MG63 (cell line): ENCODE measurements at places on chromosomes 7 and 10.
A peak's percentile ranks its signal among the peaks of the same experiment; 100 is the strongest.

GRCh38 chr7:134451656-134452055, 7.2 kb downstream of the AKR1B1 start:
- DNase-seq: no peak

GRCh38 chr7:176381-176780, 16.0 kb upstream of the FAM20C start:
- DNase-seq: no peak

GRCh38 chr10:105138358-105138757, 497.3 kb downstream of the SORCS3 start:
- no peak for DNase-seq

DNA sequence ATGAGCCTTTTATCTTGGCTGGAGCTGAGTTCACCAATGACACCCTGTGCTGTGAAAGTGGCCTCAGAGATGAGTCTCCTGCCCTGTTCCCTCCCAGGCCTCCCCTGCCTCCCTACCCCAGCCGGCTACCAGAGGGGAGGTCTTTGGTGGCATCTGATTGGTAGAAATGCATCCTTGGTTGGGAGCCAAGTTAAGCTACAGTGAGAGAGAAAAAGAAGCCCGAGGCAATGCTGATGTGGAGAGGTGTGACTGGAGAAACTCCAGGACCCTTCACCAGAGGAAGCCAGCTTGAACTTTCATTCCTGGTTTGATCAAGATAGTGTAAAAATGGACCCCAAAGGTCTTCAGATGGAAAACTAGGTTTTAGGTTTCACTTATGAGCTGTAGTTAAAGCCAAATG, 191.1 kb upstream of the TCF7L2 start:
- no peak for DNase-seq

- DNase-seq: no peak
These were observed 44.7 kb downstream of the PPIF start for GRCh38 chr10:79392020-79392398.

DNA sequence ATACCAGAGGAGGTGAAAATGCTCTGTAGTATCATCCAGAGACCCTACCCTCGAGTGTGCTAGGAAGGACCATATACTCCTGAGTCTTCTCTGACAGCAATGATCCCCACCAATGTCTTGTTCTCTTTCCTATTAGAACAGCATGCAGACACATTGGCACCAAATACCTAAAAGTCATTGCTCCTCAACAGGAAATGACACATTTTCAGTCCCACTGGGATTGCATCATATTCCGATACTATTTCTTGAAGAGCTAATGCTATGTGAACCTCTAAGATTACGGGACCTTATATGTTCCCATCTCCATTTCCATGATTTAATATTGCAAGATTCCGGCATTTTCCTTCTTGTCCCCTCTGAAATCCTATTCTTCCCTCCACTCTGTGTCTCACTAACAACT, 177.4 kb downstream of the NRP1 start:
- no peak for DNase-seq

DNA sequence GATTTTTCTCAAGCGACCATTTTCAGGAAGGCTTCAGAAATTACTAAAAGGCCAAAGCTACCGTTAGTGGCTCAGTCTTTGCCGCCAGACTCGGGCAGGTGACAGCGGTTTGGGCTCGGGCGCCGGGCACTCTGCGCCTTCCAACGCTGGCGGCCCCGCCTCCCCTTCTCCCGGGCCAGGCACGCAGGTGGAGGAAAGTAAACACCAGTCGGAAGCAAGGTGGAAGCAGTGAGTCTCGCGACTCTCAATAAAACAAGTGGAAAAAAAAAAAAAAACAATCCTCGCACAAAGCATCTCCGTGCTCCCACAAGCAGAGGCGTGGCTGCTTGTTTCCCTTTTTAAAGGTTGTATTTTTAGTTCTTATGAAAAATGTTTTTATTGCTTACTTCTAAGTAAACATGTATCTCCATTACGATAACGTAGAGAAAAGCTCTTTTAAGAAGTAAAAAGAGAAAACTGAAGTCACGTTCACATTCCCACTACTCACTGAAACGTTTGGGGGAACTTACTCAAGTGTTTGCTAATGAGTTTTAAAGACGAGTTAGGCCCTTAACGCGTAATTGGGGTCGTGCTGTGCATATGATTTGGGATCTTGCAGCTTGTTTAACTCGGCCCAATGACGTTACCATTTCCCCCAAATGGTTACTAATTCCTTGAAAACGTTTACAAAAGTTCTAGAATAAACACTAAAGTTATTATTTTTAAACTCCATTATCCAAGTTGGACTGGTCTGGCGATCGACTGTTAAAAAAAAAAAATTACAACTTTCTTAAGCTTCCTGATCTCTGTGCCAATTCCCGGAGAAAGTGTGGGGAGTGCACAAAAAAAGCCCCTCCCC, 864 bp downstream of the CDCA7L start:
- peak; percentile 23 for DNase-seq

DNA sequence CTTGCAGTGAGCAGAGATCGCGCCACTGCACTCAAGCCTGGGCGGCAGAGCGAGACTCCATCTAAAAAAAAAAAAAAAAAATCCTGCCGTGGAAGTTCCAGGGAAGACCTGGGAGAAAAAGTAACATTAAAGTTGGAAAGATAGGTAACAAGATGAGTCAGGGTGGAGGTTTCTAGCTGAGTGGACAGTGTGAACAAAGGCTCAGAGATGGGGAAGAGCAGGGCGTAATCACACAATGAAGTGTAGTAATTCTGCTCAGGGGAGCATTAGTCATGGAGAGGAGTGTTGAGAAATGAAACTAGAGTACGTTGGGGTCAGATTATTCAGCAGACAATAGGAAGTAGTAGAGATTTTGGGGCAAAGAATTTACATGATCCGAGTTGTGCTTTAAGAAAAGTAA, 21.6 kb upstream of the WASL start:
- DNase-seq: peak; percentile 6

DNA sequence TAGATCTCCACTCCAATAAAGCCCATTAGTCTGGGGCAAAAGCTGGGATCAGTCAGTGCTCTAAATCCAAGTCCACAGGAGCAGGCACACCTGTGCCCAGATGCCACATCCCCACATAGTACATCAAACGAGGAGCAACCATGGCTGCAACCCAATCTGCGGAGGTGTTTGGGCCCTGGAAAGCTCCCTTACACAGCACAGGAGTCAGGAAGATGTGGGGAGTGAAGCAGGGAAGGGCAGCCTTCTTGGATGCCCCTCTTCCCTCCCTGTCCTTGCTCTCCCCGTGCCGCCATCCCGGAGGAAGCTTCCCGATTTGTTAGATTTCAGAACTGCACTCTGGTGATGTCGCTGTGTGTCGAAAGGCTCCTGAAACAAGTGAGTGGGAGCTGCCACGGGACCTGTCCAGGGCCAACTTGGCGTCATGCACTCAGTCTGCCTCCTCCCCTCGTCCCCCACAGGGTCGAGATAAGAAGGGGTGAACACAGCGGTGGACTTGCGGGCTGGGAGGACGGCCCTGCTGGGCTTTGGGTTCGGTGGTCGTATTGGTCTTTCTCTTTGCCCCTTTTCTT, 230.6 kb upstream of the GRB10 start:
- DNase-seq: no peak

DNA sequence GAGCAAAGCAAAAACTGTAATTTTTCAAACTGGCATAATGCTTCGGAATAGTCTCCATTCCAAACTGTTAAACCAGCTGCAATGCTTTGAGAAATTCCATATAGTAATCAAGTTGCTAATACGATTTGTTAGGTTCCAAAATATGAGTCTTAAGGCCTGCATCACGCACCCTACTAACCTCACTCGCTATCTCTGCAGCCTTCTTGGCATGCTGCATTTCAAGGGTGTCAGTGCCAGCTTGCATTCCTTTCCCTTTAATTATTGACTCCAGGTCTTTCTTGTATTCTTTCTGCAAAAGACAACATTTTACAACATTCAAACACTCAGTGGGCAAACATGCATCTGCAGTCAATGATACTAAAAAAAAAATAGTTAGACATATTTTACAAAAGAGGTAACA, 61.8 kb downstream of the NEBL start:
- peak; percentile 1 for DNase-seq
